Activated CD4-positive, alpha-beta T cell treated with anti-CD3 and anti-CD28 coated beads, Interleukin-2, Interleukin-6, amounts not matched to agents 100 ng/mL and 50 ng/mL, durations not matched to agents 16 hours and 8 hours (primary cell): ENCODE measurements at places on chromosomes 12 and 14.
A peak's percentile ranks its signal among the peaks of the same experiment; 100 is the strongest.

DNA sequence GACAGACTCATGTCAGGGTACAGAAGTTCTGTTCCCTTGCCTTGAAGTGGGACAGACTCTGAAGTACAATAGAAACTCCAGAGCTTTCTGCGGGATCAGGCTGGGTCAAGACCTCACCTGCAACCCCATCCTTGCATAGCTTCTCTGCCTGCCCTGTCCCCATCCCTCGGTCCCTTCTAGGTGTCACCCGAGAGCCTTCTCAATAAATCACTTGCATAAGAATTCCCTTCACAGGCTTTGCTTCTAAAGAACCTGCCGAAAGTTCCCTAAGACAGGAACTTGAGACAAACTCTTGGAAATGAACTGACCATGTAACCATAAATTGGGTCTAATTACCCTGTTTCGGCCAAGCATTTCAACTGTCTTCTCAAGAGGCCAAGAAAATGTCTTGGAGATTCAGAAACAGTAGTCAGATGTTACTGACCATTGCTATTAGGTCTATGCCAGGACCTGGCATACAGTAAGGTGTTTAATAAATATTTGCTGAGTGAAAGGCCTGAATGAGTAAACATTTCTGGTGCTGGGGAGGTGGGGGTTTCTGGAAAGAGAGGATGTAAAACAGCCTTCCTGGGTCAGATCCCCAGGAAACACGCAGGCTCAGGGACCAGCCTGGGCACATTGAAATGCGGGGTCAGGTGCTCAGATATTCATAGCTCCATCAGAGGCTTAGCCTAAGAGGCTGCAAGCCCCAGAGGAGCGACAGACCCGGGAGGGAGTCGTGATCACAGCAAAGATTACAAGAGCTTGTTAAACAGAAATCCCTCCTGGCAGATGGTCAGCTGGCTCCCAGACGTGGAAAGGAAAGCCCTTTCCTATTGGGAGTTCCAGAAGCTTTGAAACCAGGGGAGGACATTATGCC lies 226.2 kb upstream of the LHX5 start:
- no peak for DNase-seq

DNA sequence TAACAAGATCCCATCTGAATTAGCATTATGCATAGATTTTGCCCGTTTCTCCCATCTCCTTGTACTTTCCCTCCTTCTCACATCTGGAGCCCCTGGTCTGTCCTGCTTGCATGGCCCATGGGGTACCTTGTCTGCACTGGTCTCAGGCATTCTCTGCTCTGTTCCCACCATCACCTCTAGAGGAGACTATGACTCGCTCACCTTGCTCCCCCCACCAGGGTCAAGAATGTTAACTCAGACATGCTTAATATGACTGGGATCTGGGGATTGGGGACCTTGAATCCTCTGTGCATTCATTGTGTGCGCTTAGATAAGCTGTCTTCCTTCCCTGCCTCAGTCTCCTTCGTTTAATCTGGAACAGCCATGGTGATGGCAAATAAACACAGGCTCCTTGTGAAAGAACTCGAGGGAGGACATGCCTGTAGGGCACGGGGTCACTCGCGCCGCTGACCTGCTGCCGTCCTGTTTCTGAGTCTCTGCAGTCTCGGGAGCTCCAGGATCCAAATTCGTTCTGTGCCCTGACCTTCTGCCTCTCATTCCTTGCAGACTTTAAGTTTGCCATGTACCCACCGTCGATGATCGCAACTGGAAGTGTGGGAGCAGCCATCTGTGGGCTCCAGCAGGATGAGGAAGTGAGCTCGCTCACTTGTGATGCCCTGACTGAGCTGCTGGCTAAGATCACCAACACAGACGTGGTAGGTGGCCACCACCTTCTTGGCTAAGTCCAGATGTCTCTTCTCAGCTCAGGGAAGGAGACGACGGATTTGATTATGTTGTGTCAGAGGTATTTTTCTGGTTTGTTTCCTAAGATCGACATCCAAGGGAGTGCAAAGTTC lies 15.0 kb downstream of the CCND2 start:
- DNase-seq, result no peak

GRCh38 chr12:108394196-108394595 lies 55.1 kb upstream of the CMKLR1 start:
- no peak for DNase-seq

GRCh38 chr14:32022938-32023466 lies 54.1 kb upstream of the ARHGAP5 start:
- no peak for DNase-seq

DNA sequence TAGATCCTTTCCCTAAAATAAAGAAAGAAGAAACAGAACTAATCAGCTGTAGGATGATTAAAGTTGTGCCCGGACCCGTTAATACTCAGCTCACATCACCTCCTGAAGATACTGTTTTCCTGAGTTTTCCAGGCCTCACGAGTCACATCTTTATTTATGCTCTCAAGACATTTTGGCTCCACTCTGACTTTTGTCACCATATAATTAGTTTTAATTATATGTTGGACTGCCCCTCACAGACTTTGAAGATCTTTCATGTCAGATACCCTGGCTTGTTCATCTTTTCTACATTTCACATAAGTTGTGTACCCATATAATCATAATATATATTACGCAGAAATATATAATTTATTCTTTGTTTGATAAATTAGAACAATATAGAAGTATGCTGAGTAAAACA lies 87.4 kb downstream of the HCAR2 start:
- DNase-seq, result no peak

GRCh38 chr12:107610021-107610859 lies 75.4 kb upstream of the PWP1 start:
- DNase-seq, result peak; percentile 28

GRCh38 chr12:90978117-90978770 lies 23.3 kb upstream of the CCER1 start:
- peak; percentile 35 for DNase-seq
